Natural killer cell treated with Interleukin-12 subunit alpha and Interleukin-12 subunit beta and Interleukin-15 and Interleukin-18, amount 100 ng/mL, for 72 hours (primary cell): ENCODE measurements at places on chromosomes 1 and 21.

DNA sequence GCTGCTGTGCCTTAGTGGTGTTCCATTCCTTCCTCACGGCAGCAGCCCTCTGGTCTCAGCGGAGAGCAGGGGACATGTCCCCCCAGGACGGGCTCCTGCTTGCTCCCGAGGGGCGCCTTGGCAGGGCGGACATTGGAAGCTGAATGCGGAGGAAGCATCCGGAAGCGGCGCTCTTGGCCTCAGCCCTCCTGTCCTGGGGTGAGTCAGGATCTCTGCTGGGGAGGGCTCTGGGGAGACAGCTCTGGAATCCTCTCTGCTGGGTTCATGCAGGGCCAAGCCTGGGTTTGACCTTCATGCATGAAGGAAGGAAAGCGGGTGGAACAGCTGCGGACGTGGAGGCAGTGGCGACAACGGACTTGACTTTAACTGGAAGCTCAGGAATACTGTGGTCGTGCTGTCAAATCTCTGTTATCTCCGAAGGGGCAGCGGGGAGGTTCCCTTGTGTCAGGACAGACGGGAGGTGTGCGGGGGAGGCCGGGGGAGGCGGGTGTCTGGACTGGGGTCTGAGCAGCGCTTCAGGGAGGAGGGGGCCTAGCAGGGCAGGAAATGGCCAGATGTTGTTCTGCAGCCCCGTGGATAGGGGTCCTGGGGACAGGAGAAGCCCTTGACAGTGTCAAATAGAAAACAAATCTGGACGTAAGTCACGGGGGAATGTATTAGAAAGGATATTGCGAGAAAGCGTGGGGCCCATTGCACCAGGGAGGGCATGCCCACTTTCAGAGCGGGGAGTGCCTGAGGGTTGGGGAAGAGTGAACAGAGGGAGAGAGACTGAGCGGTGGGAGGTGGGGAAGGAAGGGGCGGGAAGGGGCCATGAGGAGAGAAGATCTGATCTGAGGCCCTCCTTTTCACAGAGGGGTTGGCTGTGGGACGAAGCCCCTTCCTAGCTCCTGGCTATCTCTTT, 26.6 kb downstream of the CRYAA start:
- DNase-seq = no peak
- H3K27me3 ChIP-seq = peaks cover 18% of the 10 kb centered on the region
- H3K36me3 ChIP-seq = peaks cover 7% of the 10 kb centered on the region
- H3K4me1 ChIP-seq = peaks cover 5% of the 10 kb centered on the region
- no peak overlapping the region for H3K4me3 ChIP-seq

GRCh38 chr1:202047977-202048376, 37.6 kb downstream of the ELF3 start:
- no peak overlapping the region for H3K27ac ChIP-seq
- peaks cover 7% of the 10 kb centered on the region for H3K27me3 ChIP-seq
- peaks cover 3% of the 10 kb centered on the region for H3K4me1 ChIP-seq
- no peaks in the 10 kb centered on the region for H3K36me3 ChIP-seq

DNA sequence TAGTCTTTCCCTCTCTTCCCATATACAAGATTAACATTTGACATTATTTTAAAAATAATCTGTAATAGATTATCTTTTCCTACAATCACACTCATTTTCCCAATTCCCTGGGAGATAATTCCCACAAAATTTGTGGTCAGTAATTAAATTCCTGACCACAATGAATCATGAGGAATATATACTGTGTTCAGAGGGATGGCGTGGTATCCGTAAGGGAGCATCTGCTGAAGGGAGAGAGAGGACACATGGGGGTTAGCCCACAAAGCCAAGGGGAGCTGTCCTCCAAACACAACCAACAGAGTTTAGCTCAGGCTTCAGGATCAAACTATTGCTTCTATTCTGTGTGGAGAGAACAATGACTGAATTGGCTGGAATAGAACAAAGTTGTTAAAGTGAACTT, 57.1 kb upstream of the PPP2R5A start:
- peaks cover 54% of the 10 kb centered on the region for H3K4me1 ChIP-seq
- H3K27ac ChIP-seq = peak overlapping the region; percentile 8
- H3K4me3 ChIP-seq = no peak overlapping the region
- H3K36me3 ChIP-seq = no peaks in the 10 kb centered on the region
- no peaks in the 10 kb centered on the region for H3K27me3 ChIP-seq

DNA sequence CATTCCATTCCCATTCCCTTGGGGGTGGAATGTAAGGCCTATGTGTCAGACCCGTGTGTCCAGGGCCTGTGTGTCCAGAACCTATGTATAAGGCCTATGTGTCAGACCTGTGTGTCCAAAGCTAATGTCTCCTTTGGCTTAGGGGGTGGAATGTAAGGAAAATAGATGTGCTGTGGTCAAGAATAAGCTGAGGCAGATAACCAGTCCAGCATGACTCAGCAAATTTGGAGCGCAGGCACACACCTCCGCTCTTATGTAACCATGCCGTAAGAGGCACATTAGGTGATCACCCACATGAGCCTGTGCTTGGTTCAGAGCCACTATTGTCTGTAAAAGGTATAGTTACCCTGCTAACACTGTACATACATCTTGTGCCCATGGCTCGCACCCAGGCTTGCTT, 150.8 kb upstream of the SGIP1 start:
- H3K27ac ChIP-seq = no peak overlapping the region
- peaks cover 26% of the 10 kb centered on the region for H3K36me3 ChIP-seq
- H3K4me3 ChIP-seq = no peak overlapping the region
- H3K27me3 ChIP-seq = no peaks in the 10 kb centered on the region

- H3K4me3 ChIP-seq = no peak overlapping the region
- no peaks in the 10 kb centered on the region for H3K4me1 ChIP-seq
- H3K27me3 ChIP-seq = peaks cover 43% of the 10 kb centered on the region
- H3K27ac ChIP-seq = no peak overlapping the region
- DNase-seq = no peak
These were observed 52.7 kb downstream of the VWA5B1 start for GRCh38 chr1:20343149-20343937.

DNA sequence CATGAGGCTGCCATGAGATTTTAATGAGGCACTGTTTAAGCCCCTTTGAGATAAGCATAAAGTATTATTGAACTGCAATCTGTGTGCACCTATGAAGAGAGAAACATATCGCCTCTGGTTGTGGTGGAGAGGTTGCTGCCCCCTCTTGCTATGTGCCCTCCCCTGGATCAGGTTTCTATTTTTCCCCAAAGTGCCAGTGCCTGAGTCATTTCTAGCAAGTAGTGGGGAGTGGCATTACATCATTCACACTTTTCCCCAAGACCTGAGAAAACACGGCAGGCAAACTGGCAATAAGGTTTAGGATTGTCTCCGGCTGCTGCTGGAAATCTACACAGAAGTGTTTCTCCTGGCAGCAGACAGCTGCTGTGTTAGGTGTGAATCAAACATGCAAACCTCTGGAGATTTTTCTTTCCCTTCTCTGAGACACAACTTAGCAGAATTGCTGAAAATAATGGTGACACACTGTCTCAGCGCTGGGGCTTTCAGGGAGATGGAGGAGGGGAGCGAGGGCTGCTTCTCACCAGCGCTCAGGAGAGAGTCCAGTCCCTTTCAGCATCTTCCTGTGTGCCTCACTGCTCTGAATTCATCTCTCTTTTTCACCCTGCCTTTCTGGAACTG, 13.7 kb upstream of the RGS16 start:
- peaks cover 65% of the 10 kb centered on the region for H3K4me1 ChIP-seq
- H3K4me3 ChIP-seq = peak overlapping the region; percentile 79
- peaks cover 31% of the 10 kb centered on the region for H3K27me3 ChIP-seq
- DNase-seq = no peak

DNA sequence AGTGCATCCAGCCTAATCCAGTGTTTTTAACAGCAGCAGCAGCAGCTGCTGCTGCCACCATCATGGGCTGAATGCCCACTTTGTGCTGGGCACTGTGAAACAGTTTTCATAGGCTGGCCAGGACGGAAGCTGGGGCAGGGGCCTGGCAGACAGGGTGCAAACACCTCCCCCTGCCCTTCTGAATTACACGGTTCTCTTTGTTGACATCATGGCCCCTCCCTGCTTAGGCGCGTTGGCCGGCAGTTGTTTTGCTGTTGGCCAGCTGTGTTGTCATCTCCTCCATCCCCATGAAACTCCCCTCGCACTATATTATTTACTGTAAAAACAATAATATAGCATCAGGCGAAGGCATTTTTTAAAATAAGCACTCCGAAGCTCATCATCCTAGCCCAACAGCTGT, 33.1 kb downstream of the PTPRU start:
- H3K36me3 ChIP-seq = no peaks in the 10 kb centered on the region
- no peaks in the 10 kb centered on the region for H3K4me1 ChIP-seq
- H3K4me3 ChIP-seq = no peak overlapping the region
- DNase-seq = no peak
- H3K27me3 ChIP-seq = peaks cover 40% of the 10 kb centered on the region

DNA sequence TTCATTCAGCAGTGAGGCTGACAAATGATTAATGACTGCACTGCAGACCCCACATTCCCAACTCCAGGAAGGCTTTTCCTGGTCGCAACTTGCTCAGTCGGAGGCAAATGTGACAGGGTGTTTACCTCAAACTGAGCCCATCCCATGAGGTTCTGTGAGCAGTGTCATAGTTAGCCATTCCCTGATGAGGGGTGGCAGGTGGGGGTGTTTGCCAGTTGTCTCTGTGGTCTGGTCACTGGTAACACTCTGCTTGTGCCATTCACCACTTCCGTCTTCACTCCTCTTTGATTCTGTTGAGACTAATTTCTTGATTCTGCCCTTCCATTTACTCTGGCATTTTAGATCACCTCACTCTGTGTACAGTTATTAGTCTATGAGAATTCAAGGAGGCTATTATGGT, 73.5 kb downstream of the NOS1AP start:
- DNase-seq = no peak
- peaks cover 25% of the 10 kb centered on the region for H3K27me3 ChIP-seq
- H3K27ac ChIP-seq = no peak overlapping the region
- peaks cover 13% of the 10 kb centered on the region for H3K4me1 ChIP-seq
- H3K4me3 ChIP-seq = no peak overlapping the region

- no peak for DNase-seq
- H3K4me3 ChIP-seq = no peak overlapping the region
- no peak overlapping the region for H3K27ac ChIP-seq
- H3K27me3 ChIP-seq = peaks cover 9% of the 10 kb centered on the region
These were observed 921 bp upstream of the ASCL5 start for GRCh38 chr1:201127755-201128455.

- H3K27ac ChIP-seq = no peak overlapping the region
- no peaks in the 10 kb centered on the region for H3K4me1 ChIP-seq
- no peaks in the 10 kb centered on the region for H3K27me3 ChIP-seq
- H3K36me3 ChIP-seq = no peaks in the 10 kb centered on the region
- no peak overlapping the region for H3K4me3 ChIP-seq
These were observed 674.4 kb downstream of the KIF26B start for GRCh38 chr1:245829194-245829593.

DNA sequence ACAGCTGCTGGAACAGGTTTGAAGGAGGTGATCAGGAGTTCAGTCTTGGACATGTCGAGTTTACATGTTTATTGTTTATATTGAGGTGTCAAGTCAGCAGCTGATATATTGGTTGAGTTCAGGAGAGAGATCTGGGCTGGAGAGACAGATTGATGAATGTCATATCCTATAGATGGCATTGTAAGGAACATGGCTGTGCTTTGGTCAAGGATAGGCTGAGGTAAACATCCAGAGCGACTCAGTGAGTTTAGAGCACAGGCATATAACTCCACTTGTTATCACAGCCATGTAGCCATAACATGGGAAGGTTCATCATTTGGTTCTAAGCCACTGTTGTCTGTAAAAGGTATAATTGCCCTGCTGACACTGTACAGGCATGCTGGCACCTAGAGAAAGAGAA, 5.5 kb upstream of the MYOCOS start:
- H3K4me1 ChIP-seq = no peaks in the 10 kb centered on the region
- no peaks in the 10 kb centered on the region for H3K36me3 ChIP-seq
- no peak for DNase-seq
- no peak overlapping the region for H3K4me3 ChIP-seq
- no peak overlapping the region for H3K27ac ChIP-seq
- H3K27me3 ChIP-seq = peaks cover 14% of the 10 kb centered on the region

GRCh38 chr1:215482079-215482478, 85.0 kb upstream of the KCTD3 start:
- H3K36me3 ChIP-seq = peaks cover 6% of the 10 kb centered on the region
- no peak for DNase-seq
- no peaks in the 10 kb centered on the region for H3K27me3 ChIP-seq
- H3K4me3 ChIP-seq = no peak overlapping the region
- H3K27ac ChIP-seq = no peak overlapping the region

DNA sequence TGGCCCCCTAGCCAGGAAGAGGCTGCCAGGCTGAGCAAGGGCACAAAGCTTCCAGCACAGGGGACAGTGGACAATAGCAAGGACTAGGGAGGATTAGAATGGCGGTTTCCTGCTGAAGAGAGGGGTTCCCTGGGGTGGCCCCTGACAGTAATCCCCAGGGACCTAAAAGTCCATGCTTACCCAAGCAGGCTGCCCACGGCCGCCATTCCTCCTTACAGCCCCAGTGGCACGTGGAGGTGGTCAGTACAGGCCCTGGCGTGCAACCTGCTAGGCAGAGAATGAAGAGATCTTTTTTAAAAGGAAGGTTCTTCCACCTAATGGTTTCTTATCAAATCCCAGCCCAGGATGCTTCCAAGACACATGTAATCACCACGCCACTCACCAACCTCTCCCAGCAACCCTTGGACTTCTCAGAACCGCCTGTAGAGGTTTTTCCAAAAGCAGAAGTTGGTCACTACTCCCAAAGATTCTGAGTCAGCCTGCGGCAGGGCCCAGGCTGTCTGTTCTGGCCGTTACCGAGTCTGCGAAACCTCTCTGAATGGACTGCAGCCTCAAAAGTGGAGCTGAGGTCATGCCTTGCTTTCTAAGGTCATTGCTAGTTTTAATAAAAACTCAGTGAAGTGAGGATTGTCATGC, 926 bp downstream of the MRPL55 start:
- no peak for DNase-seq
- H3K36me3 ChIP-seq = no peaks in the 10 kb centered on the region
- peak overlapping the region; percentile 91 for H3K4me3 ChIP-seq
- H3K4me1 ChIP-seq = peaks cover 29% of the 10 kb centered on the region

DNA sequence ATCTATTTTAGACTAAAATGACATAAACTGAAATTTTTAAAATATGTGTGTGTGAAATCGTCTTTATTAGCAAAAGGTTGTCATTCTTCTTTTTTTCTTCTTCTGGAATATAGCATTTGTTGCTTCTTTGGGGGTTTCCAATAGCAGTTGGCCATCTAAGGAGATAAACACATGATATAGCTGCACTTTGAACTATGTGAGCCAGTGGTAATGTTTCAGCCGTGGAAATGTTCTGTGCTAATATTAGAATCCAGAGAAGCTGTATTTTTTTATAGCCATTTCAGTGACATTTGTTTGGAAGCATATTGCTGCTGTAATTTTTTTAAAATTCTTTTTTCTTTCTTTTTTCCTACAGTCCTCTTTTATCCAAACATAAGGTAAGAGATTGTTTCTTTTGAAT, 75.1 kb downstream of the CNST start:
- H3K4me1 ChIP-seq = peaks cover 10% of the 10 kb centered on the region
- no peak overlapping the region for H3K4me3 ChIP-seq
- H3K36me3 ChIP-seq = peaks cover 12% of the 10 kb centered on the region
- no peak overlapping the region for H3K27ac ChIP-seq

DNA sequence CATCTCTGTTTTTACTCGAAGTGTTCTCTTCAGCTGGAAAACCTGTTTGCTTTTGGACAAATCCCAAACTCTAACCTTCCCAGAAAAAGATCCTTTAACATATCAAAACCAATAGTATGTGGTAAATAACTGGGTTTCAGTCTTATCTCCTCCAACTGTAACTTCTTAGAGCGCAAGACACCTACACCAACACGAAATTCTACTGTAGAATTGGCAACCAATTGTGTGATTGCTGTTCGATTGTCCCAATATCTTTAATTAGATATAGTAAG, 5.8 kb upstream of the MPZL1 start:
- peaks cover 34% of the 10 kb centered on the region for H3K4me1 ChIP-seq
- peak overlapping the region; percentile 100 for H3K27ac ChIP-seq
- no peak for DNase-seq
- peak overlapping the region; percentile 96 for H3K4me3 ChIP-seq
- H3K36me3 ChIP-seq = no peaks in the 10 kb centered on the region
- H3K27me3 ChIP-seq = peaks cover 6% of the 10 kb centered on the region

- peaks cover 73% of the 10 kb centered on the region for H3K4me1 ChIP-seq
- H3K36me3 ChIP-seq = peaks cover 26% of the 10 kb centered on the region
- peak overlapping the region; percentile 85 for H3K4me3 ChIP-seq
- H3K27me3 ChIP-seq = no peaks in the 10 kb centered on the region
These were observed 18.4 kb downstream of the RUNX3 start for GRCh38 chr1:24911651-24912155.
